ENCODE measurements at places on chromosomes 6 and 20. TPM values are rescaled to one million over a fixed set of nuclear protein-coding genes. Genes with fewer than 3 reads are reported as not detected.

DNA sequence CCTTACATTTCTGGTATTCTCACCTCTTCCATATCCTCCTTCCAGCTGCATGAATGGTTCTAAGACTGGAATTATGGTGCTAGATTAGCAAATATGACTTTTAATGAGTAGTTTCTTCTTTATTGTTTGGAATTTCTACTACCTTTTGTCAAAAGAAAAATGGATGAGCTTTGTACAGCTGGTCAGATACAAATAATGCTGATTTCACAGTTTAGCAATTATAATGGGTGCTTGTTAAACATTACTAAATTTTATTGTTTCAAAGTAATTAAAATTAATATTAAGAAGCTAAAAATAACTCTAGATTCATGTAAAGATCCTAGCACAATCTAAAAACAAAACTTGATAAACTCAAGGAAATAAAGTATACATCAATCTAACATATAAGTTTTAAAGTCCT lies 32.3 kb upstream of the BEND6 start:
- H3K27me3 ChIP-seq = peaks cover 18% of the 10 kb centered on the region
- no peak overlapping the region for H3K27ac ChIP-seq
- no peak overlapping the region for H3K4me3 ChIP-seq
- no peak for DNase-seq
- H3K36me3 ChIP-seq = no peaks in the 10 kb centered on the region

DNA sequence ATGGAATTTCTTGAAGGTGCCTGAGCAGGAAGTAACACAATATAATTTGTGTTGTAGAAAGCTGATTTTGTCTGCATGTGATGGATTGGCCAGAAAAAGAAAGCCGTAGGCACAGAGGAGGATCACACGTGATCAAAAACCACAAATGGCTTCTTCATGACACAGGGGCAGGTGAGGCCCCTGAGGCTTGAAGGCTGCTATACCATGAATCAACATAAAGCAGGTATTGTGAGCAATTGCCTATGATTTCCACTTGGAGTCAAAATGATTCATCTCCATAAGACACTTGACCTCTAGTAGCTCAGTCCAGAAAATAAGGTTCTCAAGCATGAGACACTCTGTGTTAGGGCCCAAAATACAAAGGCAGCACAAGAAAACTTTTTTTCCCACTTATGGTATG lies 42.4 kb upstream of the EYA4 start:
- H3K27ac ChIP-seq = no peak overlapping the region
- H3K4me3 ChIP-seq = no peak overlapping the region
- no peaks in the 10 kb centered on the region for H3K27me3 ChIP-seq
- no peak for DNase-seq
- H3K36me3 ChIP-seq = no peaks in the 10 kb centered on the region

Gene PSORS1C2
- total RNA-seq = not detected

Gene IL17F
- not detected for total RNA-seq

Gene GINS1
- 23.7 TPM for total RNA-seq

Gene HRH3
- total RNA-seq = not detected

Measured in activated naive CD8-positive, alpha-beta T cell treated with anti-CD3 and anti-CD28 coated beads, Interleukin-2, amount 10 ng/mL, durations not matched to agents 7 days and 5 days (primary cell).